Brain pericyte (primary cell): ENCODE measurements at places on chromosomes 12 and 14.
A peak's percentile ranks its signal among the peaks of the same experiment; 100 is the strongest.

- no peak for DNase-seq
Measured at GRCh38 chr12:117857632-117858612, 110.9 kb downstream of the KSR2 start.

DNA sequence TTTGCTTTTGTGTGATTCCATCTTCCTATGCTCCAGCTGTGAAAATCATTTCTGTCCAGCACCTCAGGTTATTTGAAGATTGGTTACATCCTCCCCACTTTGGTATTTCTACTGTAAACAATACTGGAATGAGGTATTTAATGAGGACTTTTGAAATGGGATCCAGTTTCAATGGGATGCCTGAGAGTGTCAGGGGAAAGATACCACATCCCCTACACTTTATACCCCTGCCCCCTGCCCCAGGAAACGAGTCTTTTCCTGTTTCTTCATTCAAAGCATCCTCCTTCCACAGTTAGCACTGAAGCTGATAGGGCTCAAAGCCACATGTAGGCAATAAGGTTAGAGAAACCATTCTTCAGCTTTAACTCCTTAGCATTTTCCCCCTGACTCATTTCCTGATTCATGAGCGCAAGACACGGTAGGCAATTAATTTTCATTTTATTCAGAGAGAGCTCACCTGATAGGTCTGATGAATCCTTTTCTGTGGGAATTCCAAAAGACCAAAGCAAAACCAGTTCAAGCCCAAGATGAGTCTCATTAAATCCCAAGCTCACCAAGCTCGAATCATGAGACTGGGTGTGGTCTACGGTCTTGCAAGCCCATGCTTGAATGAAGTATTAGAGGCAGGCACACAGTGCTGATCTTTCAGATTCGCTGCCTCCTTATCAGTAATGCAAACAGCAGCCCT lies 143.6 kb upstream of the CRY1 start:
- no peak for DNase-seq

DNA sequence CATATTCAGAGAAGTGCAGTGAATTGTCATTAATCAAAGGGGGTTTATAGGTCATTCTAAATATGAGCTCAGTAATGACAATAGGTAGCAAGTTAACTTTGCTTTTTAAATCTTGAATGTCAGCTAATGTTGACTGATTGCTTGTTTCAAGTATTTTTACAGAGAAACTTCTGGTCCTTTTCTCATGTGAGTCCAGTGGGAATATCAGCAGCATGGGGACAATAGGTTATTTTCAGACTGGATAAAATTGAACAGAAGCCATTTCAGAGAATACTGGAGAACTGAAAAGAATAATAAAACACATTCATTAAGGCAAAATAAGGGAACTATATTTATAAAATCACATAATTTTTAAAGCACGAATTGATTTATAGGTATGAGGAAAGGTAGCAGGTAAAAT lies 78.7 kb downstream of the FUT8 start:
- no peak for DNase-seq

DNA sequence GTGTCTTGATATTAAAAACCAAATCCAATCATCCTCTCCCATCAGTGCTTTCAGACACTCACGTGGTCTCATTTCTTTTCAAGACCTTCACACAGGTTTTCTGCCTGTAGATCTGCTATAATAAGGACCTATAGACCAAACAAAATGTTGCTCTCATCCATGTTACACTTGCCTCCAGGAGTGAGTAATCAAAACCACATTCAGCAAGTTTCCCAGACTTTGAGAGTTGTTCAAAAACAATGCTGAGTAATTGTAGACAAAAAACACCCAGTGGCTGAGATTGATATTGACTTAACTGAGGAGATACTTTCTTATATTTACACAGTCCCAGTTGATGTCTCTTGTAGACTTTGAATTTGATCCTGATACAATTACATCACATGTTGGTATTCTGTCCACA lies 383.1 kb downstream of the TMEM132D start:
- peak; percentile 73 for DNase-seq

GRCh38 chr14:69135133-69135532 lies 17.8 kb downstream of the DCAF5 start:
- no peak for DNase-seq

GRCh38 chr14:22549324-22549962 lies 39.6 kb downstream of the DAD1 start:
- no peak for DNase-seq

DNA sequence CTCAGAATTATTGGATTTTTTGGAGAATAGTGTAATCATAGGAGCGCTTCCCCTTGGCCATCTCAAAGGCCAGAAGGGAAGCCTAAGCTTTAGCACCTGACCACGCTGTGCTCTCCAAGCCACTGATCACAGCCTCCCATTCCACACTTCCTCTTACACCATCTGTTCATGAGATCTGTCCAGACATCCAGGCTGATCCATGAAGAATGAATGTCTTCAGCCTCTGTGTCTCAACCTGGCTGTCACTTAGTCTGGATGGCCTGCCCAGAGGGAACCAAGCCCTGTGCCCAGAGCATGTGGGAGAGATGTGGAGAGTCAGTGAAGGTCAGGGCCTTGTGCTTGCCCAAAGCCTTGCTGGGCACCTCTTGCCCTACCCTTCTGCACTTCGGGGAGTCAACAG lies 40.5 kb downstream of the TSPAN11 start:
- no peak for DNase-seq

DNA sequence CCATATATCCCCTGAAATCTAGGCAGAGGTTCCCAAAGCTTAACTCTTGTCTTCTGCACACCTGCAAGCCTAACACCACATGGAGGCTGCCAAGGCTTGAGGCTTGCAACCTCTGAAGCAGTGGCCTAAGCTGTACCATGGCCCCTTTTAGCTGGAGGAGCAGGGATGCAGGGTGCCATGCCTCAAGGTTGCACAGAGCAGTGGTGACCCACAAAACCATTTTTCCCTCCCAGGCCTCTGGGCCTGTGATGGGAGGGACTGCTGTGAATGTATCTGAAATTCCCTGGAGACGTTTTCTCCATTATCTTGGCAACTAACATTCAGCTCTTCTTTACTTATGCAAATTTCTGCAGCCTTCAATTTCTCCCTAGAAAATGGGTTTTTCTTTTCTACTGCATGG lies 210.0 kb upstream of the KITLG start:
- DNase-seq, result no peak

- no peak for DNase-seq
Measured at GRCh38 chr12:64064706-64065105, 157.4 kb downstream of the KICS2 start.

- no peak for DNase-seq
Measured at GRCh38 chr14:54564071-54564867, 2.7 kb upstream of the SAMD4A start.

- no peak for DNase-seq
Measured at GRCh38 chr14:104507443-104507842, 72.1 kb upstream of the C14orf180 start.

- DNase-seq, result peak; percentile 75
Measured at GRCh38 chr14:35341751-35342488, 49.7 kb downstream of the PSMA6 start.

GRCh38 chr12:40207551-40207950 lies 17.2 kb upstream of the LRRK2 start:
- DNase-seq, result no peak
